ENCODE measurements at places on chromosomes 3 and 15. TPM values are rescaled to one million over a fixed set of nuclear protein-coding genes. Genes with fewer than 3 reads are reported as not detected.

Gene GCSAM
- total RNA-seq = 6.5 TPM

Gene SNTN
- total RNA-seq = not detected

Gene TIMP4
- total RNA-seq = not detected

Gene CRYGS
- total RNA-seq = 1.9 TPM

Gene CILP
- total RNA-seq = 0.31 TPM

DNA sequence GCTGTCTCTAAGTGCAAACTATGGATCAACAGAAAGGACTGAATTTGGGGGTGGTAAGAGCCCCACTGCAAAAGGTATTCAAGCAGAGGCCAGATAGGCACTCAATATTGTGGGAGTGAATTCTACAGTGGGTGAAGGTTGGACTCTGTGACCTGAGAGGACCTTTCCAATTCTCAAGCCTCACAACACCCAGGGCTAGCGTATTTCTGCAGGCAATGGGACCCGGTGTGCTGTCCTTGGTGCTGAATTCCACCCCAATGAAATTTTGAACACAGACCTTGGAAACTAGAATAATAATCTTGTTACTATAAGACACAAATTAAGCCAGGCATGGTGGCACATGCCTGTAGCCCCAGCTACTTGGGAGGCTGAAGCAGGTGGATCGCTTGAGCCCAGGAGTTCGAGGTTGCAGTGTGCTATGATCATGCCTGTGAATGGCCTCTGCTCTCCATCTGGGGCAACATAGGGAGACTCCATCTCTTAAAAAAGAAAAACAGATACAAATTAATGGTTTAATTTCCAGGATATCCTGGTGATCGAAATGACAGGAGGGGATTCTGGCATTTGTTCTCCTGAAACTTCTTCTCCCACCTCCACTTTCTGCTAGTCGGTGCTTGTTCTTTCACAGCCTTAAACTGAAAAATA lies 135.4 kb downstream of the RAB11A start:
- DNase-seq = no peak
- H3K4me1 ChIP-seq = no peaks in the 10 kb centered on the region
- H3K27ac ChIP-seq = no peak overlapping the region

GRCh38 chr15:90991587-90992285 lies 2.6 kb downstream of the PRC1 start:
- no peak overlapping the region for H3K4me3 ChIP-seq
- no peaks in the 10 kb centered on the region for H3K27me3 ChIP-seq
- H3K36me3 ChIP-seq = no peaks in the 10 kb centered on the region
- H3K4me1 ChIP-seq = peaks cover 19% of the 10 kb centered on the region

- H3K27me3 ChIP-seq = peaks cover 3% of the 10 kb centered on the region
- H3K4me3 ChIP-seq = no peak overlapping the region
- DNase-seq = no peak
- no peak overlapping the region for H3K27ac ChIP-seq
- no peaks in the 10 kb centered on the region for H3K36me3 ChIP-seq
Measured at GRCh38 chr15:70810916-70811578, 42.9 kb downstream of the LARP6 start.

- no peak overlapping the region for H3K27ac ChIP-seq
- H3K36me3 ChIP-seq = no peaks in the 10 kb centered on the region
- H3K27me3 ChIP-seq = no peaks in the 10 kb centered on the region
- H3K4me1 ChIP-seq = no peaks in the 10 kb centered on the region
- H3K4me3 ChIP-seq = no peak overlapping the region
Measured at GRCh38 chr15:56719774-56720555, 13.3 kb downstream of the ZNF280D start.
